Suprapubic skin (tissue), 4 donors: ENCODE measurements at places on chromosomes 6 and 20. TPM values are rescaled to one million over a fixed set of nuclear protein-coding genes. Genes with fewer than 3 reads are reported as not detected.

KIFC1 gene
- 5.5 TPM for total RNA-seq

GRCh38 chr20:1664911-1665310 lies 7.3 kb upstream of the SIRPG start:
- no peak for DNase-seq

GRCh38 chr6:141866731-141867497 lies 265.8 kb upstream of the GJE1 start:
- no peak for DNase-seq

DNA sequence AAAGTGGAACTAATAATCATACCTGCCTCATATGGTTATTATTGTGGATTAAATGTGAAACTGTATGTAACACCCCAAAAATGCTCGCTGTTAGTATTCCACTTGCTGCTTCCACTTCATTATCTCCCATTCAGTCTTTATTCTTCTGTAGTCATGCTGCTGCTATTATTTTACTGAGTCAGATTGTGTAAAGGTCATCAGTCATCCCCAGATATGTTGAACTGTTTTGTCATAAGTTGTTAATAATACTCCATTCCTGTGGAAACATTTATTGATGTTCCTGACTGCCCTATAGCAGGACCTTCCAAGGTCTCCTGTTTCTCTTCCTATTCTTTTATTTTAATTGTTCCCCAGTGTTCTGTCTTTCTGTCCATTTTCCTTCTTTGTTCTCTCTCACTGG lies 1148.3 kb downstream of the EPHA7 start:
- DNase-seq: no peak

DNA sequence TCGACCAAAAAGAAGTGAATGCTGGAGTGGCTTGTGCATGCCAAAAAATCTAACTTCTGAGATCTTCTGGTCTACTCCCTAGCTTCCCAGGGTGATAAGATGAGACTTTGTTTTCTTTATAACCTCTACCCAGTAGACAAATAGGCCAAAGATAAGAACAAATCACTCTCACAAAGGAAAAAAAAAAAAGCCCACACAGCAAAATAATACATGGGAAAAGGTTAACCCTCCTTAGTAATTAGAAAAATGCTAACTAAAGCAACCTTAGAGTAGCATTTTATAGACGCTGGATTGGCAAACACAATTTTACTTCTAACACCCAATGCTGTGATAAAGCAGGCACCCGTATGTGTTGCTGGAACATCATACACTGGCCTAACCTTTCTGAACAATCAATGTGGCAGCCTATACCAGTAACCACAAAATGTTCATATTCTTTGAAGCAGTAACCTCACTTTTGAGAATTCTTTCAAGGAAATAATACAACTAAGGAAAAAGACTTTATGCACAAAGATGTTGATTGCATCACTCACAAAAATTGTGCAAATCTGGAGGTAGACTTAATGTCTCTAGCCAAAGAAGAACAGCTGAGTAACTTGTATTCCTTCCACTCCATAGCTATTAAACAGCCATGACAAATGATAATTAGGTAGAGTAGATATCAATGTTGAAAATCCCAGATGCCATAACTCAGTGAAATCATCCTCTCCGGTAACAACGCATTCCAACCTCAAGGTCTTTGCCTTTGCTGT lies 116.3 kb upstream of the QKI start:
- no peak for DNase-seq
